Left ventricle myocardium superior (tissue), 1 donor: ENCODE measurements at places on chromosomes 16 and 17.

DNA sequence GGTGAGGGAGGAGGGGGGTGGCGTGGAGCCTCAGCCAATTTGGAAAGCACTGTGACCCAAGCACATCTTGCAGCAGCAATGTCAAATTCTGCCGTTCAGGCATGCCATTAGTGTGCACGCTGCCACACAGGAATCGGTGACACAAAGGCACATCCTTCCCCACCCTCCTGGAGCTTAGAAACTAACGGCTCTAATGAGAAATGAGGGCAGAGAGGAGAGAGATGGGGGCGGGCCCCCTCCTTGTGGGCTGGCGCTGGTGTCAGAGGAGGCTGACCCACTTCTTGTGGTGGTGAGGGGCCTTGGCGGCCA is 94.8 kb downstream of the RTN4RL1 start:
- DNase-seq, result no peak

DNA sequence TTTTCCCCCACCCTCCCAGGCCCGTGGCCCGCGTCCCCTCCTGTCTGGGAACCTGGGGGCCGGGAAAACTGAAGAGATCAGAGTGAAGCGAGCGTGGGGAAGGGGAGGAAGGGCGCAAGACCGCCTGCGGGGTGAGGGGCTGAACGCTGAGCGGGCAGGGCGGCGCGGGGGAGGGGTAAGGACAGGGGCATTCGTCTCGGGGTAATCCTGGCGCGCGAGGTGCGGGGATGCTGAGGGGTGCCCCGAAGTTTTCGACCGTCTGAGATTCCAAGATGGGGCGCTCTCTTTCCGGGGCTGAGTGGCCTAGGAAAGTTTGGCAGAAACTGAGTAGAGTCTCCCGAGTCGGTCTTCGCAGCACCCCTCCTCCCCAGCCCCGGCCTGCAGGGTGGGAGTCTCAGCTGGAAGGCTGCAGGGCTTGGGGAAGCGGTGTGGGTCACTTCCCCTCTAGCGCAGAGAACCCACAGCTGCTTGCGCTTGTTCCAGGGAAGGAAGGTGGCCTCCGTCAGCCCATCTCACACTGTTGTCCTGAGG is 555 bp downstream of the TTYH2 start:
- peak; percentile 53 for DNase-seq

- DNase-seq, result no peak
These were observed 29.5 kb upstream of the MED9 start for GRCh38 chr17:17447264-17447663.

DNA sequence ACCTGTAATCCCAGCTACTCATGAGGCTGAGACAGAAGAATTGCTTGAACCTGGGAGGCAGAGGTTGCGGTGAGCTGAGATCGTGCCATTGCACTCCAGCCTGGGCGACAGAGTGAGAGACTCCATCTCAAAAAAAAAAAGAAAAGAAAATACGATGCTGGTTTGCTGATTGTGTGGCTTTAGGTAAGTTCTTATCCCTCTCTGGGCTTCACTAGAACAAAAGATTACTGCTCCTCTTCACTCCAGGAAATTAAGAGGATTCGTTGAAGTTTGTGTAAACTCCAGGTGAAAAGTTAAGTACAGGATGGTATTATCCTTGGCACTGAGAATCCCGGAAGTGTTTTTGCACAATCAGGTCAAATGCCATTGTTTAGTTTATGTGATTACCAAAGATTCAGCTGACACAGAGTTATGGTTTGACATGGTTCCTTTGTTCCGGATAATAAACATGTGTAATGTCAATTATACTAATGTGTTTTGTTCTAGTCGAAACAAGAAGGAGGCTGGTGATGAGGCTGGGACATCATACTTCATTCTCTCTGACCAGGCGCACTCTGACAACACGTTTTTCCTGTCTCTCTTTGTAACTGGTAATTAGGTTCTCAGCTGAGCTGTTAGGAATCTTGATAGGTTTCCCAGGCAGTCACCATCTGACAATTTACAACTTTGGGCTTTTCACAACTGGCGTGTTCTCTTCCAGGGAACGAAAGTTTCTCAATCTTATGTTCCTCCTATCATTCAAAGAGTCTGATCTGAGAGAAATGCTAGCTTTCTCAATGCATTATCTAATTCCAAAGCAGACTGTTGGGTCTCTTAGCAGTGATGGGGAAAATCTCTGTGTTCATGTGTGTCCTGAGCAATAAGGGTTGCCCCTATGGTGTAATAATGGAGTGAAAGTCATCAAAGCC is 10.8 kb upstream of the TAOK1 start:
- no peak for DNase-seq

DNA sequence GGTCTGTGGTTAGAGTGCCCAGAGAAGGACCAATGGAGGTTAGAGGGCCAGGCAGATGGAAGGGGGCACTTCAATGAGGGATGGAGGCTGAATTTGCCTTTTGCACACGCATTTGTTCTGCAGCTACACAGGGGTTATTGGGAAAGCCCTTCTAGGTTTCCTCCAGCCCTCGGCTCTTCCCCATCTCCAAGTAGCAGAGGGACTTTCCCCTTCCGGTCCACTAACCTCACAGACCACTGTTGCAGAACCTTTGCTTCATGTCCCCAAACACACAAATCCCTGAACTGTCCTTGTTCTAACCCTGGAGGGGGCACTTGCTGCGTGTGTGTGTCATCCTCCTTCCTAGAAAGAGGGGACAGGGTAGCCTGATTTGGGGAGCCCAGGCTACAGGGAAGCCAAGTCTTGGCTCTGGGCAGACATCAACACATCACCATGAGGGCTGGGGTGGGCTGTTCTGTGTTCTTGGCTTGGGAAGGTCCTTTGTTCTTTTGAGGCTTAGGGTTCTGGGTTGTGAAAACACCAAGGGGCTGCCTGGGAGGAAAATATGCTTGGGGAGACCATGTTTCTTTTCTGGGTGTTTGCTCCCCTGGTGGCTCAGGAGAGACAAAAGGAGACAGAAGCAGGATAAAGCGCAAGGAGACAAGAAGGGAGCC is 7.3 kb upstream of the NR1D1 start:
- DNase-seq, result no peak
